ENCODE measurements at places on chromosomes 12 and 14.

DNA sequence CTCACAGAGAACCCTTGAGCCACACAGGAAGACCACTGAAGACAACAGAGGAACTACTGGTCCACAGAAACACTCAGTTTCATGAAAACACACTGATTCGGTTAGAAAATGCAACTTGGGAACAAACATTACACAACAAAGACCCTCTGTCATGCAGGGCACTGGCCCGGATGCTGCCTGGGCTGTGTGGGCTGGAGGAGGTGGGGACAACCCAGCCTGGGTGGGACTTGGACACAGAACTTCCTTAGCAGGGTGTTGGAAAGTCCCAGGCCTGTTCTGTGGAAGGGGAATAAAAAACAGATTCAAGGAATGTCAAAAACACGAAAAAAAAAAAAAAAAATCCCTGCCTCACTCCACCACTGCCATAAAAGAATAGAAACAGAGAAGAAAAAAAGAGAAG, 181.0 kb downstream of the MON2 start:
- peak; percentile 57 for DNase-seq

DNA sequence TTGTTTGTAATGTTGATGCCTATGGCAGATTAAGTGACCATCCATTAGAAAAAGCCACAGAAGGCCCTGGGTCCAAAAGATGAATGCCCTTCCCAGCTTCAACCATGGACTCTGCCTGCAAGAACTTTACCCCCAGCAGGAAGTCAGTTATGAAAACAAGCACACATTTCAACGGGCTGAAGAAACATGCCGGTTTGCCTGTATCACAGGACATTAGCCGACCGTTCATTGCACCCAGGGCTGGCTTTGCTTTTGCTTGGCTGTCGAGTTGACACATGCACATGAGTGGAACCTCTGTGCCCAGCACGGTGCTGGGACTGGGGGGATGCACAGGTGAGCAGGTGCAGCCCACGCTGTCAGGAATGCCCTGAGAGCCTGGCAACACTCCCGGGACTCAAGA, 1087.0 kb downstream of the BCL11B start:
- no peak for DNase-seq

GRCh38 chr14:74400031-74400685, 25.9 kb downstream of the SYNDIG1L start:
- DNase-seq, result no peak

DNA sequence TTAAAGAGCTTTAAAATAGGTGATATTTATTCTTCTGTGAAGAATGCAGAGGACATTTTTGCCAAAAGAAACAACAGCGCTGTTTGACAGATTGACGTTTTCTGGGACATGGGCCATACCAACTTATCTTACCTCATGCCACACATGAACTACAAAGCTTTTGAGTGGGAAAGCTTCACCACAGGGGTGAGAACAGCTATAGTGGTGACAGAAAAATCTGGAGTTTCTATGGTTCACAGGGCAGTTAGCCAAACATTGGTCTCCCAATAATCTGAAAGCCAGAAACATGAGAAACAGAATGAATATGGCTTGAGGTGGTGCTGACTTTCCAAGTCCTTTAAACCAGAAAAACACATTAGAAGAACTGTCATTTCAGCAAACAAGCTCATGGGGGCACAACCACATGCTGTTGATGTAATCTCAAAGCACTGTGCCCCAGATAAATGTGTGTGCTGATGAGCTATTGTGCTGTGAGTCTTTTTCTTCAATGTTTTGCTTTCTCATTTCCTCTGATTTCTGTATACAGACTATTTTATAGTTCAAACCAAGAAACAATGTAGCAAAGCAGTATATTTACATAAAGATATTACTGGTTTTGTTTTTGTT, 905.4 kb downstream of the SLC16A7 start:
- DNase-seq, result no peak

- no peak for DNase-seq
Measured at GRCh38 chr12:15276088-15276698, 46.1 kb upstream of the PTPRO start.

GRCh38 chr12:89494411-89495231, 30.0 kb downstream of the GALNT4 start:
- no peak for DNase-seq

DNA sequence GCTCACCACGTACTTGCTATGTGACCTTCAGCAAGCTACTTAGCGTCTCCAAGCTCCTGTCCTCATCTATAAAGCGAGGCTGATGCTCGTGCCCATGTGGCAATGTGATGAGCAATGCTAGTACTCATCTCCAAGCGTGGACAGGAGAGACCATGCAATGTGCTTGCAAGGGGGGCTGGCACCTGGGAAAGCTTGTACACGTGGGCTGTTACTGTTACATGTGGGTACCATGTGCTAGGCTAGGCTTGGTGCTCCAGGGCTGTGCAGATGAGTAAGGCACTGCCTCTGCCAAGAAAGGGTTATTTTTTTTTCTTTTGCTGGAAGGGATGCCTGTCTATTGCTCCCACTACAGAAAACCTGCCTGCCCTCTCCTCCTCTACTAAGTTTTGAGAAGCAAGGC, 46.6 kb downstream of the TSPAN11 start:
- DNase-seq, result peak; percentile 84

Data from posterior cingulate gyrus (tissue), 11 donors.